ENCODE measurements at places on chromosomes 2 and 18.

DNA sequence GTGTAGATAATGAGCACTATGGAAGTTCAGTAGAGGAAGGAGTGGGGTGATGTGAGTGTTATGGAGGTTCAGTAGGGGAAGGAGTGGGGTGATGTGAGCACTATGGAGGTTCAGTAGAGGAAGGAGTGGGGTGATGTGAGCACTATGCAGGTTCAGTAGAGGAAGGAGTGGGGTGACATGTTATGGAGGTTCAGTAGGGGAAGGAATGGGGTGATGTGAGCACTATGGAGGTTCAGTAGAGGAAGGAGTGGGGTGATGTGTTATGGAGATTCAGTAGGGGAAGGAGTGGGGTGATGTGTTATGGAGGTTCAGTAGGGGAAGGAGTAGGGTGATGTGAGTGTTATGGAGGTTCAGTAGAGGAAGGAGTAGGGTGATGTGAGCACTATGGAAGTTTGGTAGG, 116.3 kb upstream of the SMAD7 start:
- no peak for DNase-seq

DNA sequence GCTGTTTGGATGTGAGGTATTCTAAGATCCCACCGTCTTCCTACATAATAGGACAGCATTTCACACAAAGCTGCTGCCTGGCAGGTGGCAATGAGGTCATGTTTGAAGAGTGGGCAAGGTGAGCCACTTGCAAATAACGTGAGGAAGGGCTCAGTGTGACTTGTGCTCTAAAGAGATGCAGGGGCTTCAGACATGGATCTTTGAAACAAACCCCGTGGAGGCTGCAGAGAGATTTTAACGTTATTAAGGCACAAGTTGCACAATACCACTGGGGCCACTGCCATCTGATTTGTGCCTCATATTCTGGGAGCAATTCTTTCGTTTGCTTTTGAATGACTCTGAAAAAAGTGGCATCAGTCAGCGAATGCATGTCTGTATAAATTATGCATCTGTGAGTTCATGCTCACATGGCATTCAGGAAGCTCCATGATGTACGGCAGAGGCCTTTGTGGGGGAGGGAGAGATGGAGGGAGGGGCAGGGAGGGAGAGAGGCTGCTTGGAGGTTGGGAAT, 362.0 kb downstream of the SOX11 start:
- no peak for DNase-seq

DNA sequence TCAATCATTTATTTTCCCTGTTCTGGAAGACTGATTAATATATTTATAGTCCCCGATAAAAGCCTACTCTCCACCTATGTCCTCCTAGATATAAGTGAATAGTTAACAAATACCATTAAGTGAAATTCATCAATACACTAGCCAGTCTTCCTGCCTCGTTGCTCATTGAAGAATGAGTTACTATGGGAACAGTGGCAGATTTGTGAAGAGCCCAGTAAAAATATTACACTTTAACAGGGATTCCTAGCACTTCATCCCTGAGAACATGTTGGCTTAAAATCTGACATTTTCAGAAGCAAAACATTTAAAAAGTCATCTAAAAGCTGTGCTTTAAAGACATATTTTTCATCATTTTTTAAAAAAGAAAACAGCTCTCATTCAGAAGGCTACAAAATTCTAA, 848.7 kb upstream of the NXPH2 start:
- no peak for DNase-seq

- no peak for DNase-seq
Measured at GRCh38 chr2:185179743-185180142, 558.9 kb upstream of the FSIP2 start.

DNA sequence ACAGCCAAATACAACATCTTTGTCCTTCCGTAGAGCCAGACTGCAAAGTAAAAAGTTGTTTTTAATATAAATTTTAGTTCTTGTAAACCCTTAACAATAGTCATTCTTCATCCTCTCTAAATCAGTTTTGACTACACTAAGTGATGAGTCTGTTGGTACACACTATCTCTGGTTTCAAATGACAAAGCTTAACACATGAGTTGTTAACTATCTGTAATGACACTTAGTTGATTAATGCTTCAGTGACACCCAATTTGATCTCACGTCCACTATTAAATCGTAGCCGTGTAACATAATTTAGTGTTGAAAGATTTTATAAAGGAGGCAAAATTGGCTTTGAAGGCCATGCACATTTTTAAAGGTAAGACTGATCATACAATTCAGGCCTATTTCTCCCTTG, 181.6 kb downstream of the ZNF521 start:
- DNase-seq, result no peak

- no peak for DNase-seq
Measured at GRCh38 chr2:152406836-152407161, 71.8 kb downstream of the FMNL2 start.

DNA sequence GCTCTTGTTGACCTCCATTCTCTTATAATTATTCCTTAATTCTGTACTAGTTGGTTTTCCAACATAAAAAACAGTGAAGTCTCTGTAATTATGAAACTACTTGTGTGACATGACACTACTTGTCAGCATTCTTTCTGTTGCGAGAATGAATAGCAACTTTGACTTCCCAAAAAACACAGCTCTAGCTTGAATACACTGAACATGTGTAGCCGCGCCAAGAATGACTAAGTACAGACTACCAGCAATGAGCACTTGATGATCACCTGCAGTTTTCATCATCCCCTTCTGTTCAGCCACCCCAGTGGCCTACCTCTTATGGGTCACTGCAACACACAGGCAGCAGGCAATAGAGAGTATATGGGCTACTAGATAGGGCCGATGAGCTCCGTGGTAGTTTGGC, 229.3 kb downstream of the TGIF1 start:
- no peak for DNase-seq

DNA sequence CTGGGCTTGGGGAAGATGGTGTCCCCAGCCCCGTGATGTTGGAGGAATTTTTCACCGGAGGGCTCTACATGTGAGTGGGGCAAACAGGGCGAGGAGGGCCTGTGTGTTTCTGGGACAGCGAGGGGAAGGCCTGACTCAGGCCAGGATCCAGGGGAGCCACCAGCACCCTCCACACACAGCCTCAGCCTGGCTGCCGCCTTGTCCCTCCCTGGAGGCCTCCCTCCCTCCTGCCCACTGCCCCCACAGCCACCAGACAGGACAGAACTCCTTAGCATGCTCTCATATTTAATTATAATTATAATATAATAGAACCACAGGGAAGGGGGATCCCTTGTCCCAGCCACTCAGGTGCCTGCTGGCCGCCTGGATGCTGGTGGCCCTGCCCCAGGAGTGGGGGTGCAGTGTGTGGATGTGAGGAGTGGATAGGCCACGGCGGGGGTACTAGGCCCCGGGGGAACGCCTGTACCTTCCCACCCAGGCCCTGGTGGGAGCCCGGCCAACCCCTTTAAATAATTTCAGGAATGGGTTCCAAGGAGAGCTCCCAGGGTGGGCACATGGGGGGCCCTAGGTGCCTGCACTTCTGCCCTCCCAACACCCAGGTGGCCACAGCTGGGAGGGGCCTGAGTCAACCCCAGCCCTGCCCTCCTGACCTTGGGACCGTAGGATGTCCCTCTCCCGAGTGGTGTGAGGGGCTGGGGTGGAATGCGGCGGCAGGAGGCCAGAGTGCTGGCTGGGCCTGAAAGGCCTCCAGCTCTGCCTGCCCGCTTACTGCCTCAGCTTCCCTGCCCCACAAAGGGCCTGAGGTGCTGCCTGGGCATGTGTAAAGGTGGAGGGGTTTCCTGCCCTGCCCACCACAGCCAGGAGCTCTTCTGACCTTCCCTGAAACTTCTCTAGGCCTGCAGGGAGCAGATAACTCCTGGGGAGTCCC, 8.8 kb downstream of the PDCD1 start:
- no peak for DNase-seq

DNA sequence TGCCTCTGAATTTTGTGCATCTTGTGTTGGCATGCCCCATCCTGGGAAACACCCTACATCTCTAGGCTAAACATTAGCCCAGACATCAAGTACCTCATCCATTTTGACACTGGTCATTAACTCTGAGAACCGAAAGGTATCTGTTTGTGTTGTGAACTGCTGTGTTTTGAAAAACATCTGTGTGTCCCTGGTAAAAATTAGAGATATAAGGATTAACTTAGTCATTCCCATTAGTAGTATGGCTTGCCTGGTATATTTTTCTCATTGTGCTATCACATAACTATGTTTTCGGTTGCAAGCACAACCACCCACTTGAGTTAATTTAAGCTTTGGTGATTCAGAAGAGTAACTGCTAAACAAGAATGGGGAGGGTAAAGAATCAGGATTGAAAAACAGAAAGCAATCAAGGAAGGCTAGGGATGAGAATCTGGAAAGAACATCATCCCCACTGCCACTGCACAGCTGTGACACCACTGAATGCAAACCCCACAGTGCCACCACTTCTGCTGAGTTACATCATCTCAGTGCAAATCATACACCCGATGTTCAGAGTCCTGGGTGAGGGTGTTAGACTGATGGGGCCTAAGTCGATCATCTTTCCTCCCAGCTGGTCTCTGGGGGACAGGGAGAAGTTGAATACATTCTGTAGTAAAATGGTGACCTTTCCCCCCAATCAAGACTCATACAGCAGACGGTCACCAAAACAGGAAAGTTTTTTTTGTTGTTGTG, 234.0 kb downstream of the EPHA4 start:
- no peak for DNase-seq

DNA sequence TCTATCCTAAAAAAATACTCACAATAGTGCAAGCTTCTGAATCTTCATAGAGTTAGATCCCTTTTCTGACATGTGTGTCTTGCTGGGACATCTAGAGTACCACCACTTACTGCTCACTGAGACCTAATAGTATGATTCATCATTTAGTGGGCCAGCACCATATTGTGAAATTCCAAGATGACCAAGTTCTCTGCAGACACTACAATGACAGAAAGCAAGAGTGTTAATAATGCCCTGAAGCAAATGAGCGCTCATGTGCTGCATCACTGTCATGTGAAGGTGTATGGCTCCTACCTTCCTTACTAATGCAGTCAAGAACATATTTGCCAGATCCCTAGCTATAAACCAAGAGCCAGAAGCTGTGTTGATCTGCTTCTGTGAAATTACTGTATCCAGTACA, 606.2 kb upstream of the NXPH2 start:
- no peak for DNase-seq

- no peak for DNase-seq
Measured at GRCh38 chr2:42438685-42439084, 55.1 kb downstream of the KCNG3 start.

DNA sequence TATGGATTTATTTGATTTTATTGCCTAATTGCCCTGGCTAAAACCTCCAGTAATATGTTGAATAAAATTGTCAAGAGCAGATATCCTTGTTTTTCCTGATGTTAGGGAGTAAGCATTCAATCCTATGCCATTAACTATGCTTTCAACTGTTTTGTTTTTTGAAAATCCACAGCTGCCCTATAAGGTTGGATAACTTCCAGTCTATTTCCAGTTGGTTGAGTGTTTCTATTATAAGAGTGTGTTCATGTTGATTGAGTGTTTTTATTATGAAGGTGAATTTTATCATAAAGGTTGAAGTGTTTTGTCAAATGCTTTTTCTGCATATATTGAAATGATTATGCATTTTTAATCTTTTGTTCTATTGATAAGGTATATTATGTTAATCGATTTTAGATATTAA, 149.9 kb upstream of the SCN7A start:
- DNase-seq, result no peak

GRCh38 chr18:61662726-61663125, 230.1 kb downstream of the RNF152 start:
- no peak for DNase-seq

GRCh38 chr2:150126143-150126740, 361.2 kb downstream of the RND3 start:
- DNase-seq, result no peak

DNA sequence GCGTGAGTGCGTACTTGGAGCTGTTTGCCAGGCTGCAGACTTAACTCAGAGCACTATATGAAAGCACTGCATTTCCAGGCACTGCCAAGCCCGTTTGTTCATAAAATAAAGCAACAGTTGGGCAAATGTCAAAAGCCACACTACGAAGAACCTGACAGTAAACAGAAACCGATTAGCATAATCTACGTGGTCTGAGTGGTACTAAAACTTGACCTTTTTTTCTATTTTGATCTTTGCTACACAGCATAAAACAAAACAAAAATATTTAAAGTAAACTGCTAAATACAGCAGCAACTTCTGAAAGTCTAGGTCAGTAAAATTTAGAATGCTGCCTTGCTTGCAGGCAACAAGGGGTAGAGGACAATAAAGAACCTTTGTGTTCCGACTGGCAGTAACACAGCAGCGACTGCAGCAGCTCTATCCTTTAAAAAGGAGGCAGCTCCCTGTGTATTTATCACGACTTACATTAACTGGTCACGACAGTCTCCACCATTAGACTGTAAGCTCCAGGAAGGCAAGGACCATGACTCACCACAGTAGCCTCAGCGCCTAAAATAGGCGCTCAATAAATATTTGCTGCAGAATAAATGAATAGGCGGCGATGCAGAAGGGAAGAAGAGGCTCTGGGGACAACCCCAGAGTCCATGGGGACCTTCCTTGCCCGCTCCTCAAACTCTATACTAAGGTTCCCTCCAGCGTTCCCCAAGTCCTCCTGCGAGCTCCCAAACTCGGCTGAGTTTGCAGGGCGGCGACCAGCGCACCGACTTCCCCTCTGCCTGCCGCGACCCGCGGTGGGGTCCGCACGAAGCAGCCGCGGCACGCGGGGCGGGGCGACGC, 902 bp downstream of the SS18 start:
- DNase-seq, result no peak

GRCh38 chr2:59575191-59575590, 978.3 kb downstream of the BCL11A start:
- no peak for DNase-seq
